8988T (cell line): ENCODE measurements at places on chromosomes 11 and 22.

GRCh38 chr11:69159150-69159852 is 3.6 kb downstream of the SMIM38 start:
- no peak for DNase-seq

DNA sequence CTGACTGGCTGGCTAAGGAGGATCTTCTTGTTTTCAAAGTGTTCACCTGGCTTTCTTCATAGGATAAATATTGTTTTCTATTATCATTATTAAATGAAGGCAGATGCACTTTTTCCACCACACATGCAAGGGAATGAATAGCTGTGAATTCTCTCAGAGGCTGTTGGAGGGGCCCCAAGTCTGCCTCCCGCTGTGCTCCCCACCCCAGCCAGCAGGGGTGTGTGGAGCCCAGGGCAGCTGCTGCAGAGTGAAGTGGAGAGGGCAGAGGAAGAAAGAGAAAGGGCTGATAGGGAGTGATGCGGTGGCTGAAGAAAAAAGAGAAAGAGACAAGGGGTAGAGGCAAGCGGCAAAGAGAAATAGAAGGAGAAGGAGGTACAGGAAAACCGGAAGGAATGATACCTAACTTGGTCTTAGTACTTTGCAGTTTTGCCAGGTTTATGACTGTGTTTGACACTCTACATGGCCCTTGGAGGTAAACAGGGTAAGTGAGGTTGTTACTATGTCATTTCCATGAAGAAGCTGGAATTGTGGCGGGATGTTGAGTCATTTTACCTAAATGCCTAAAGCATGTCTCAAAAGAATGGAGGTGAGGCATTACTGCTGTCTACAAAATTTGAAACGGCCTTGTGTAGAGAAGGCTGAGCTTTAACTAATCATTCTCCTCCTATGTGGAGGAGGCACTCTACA is 145.7 kb upstream of the B3GAT1 start:
- DNase-seq = no peak

DNA sequence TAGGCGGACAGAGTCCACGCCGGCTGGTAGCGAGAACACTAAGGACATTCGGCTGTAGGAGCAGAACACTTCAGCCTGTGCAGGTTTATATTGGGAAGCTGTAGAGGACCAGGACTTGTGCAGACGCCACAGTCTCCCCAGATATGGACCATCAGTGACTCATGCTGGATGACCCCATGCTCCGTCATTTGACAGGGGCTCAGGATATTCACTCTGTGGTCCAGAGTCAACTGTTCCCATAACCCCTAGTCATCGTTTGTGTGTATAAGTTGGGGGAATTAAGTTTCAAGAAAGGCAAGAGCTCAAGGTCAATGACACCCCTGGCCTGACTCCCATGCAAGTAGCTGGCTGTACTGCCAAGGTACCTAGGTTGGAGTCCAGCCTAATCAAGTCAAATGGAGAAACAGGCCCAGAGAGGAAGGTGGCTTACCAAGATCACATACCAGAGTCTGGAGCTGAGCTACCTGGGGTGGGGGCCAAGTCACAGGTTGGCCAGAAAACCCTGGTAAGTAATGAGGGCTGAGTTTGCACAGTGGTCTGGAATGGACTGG is 17.2 kb downstream of the P2RY2 start:
- DNase-seq = peak; percentile 9

DNA sequence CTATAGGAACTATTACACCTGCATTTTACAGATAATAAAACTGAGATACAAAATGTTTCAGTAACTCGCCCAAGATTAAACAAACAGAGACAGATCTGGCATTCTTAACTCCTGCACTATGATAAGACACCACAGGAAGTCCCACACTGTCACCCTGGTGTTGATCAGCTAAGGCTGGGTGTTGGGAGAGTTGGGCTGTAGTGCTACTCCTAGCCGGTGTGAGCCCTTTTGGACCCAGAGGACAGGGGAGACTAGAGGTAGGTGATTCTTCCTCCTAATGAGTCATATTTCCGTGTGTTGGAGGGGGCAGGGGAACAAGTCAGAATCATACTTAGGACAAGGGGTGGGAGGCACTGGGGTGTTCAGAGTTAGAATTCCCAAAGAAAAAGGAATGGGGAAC is 353.2 kb upstream of the TENM4 start:
- no peak for DNase-seq

- DNase-seq = no peak
These were observed 6.7 kb downstream of the CPT1B start for GRCh38 chr22:50571264-50572175.

DNA sequence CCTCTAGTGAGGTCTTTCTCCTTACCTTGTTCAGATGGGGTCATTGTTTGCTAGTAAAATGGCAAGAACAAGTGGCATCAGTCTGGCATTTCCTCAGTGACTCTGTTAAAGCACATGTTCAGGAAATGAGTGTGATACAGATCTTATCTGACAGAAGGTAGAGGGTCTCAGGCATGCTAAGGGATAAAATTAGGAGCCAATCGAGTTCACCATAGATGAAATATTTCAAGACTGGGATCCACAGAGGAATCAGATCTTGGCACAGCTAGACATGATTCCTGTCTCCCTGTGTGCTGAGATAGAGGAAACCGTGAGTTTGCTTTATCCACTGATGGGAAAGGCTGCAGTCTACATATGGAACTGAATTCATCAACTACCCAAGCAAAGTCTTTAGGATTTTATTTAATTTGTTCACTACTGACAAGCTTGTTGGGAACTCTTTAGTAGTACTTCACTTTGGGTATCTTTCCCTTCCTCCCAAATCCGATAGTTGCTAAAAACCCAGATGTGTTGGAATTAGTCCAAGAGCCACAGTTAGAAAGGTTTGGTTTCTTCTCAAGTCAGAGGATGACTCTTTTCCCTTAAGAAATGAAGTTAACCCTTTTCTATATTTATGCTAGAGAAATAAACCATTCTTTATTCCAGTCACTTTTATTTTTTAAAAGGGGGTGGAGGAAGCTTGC is 18.4 kb downstream of the FAM118B start:
- no peak for DNase-seq

DNA sequence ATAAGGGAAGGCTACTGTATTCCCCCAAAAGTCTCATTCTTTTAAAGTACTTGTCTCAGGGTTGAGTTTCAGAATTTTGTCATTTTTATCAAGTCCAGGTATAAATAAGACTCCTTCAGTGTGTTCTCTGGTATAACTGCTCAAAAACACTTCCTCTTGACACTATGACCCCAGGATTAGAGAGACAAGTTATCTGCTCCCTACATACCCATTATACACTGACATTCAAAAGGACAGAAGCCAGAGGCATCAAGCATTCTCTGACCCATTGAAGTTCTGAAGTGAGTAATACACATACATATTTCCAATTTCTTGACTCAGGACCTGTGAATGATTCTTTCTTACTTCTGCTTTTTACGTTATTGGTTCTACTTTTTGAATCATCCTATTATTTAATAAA is 447.8 kb upstream of the CNTN5 start:
- DNase-seq = no peak

DNA sequence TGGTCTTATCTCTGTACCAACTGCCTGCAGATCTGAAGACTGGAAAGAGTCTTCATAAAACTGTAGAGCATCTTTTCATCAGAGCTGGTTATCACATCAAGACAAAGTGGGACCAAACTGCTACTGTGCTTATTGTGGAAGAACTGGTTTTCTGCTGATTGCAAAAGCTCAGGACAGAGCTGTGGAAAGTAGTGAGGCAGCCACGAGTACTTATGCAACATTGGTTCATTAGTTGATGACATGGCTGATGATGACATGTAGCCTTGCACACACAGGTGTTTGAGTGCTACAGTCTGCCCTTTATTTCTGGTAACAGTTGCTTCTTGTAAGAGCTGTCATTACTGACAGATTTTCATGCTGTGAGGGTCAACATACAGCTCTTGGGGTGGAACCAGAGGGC is 185.4 kb upstream of the GUCY1A2 start:
- no peak for DNase-seq

DNA sequence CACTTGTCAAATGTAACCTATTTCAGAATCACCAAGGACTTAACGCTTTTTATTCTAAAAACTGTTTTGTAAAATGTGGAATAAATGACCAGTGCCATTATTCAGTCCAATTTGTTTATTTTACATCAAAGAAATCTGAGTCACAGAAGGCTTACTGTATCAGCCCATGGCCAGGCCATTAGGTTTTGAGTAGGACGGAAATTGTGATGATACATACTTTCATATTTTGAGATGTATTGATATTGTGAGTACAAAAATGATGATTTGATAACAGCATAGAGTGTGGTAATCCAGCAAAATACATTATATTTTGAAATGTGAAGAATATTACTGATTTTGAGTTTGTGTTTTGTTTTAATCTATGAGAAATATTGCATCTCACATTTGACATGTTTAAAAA is 81.1 kb downstream of the PIWIL3 start:
- DNase-seq = no peak
